NB4 (cell line): ENCODE measurements at places on chromosomes 6 and 20.

- no peak for DNase-seq
Observed at GRCh38 chr20:50528804-50529351, 18.7 kb downstream of the PTPN1 start.

DNA sequence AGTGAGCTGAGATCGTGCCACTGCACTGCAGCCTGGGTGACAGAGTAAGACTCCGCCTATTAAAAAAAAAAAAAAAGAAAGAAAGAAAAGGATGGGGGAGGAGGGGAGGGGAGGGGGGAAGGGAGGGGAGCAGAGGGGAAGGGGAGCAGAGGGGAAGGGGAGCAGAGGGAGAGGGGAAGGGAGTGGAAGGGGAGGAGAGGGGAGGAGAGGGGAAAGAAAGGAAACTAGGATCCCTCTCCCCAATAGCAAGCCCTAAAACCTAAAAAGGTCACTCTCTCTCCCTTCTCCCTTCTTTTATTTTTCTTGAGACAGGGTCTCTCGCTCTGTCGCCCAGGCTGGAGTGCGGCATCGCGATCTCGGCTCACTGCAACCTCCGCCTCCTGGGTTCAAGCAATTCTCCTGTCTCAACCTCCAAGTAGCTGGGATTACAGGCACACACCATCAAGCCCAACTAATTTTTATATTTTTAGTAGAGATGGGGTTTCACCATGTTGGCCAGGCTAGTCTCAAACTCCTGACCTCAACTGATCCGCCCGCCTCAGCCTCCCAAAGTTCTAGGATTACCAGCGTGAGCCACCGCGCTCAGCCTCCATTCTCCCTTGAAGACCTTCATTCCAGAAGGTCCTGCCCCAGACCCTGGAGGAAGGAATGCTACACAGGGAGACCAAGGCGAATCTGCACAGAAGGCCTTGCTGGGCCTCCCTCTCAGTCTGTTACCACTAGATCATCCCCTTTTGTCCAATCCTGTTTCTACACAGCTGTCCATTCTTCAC is 45.8 kb upstream of the PIM1 start:
- DNase-seq: no peak

DNA sequence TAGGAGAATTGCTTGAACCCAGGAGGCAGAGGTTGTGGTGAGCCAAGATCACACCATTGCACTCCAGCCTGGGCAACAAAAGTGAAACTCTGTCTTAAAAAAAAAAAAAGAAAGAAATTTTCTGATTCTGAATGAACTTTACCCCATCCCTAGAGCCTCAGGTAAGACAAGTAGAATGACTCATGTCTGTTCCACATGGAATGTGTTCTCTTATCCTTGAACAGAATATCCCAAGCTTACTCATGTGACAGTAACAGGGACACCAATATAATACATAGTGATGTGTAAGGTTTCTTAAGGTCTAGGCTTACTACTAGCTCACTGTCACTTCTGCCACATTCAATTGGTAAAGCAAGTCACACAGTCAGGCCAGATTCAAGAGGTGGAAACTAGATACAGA is 219.6 kb upstream of the BTBD3 start:
- DNase-seq: no peak

GRCh38 chr20:43541214-43541613 is 17.6 kb upstream of the SGK2 start:
- DNase-seq: no peak

GRCh38 chr6:161503570-161503969 is 229.7 kb upstream of the AGPAT4 start:
- DNase-seq: no peak

DNA sequence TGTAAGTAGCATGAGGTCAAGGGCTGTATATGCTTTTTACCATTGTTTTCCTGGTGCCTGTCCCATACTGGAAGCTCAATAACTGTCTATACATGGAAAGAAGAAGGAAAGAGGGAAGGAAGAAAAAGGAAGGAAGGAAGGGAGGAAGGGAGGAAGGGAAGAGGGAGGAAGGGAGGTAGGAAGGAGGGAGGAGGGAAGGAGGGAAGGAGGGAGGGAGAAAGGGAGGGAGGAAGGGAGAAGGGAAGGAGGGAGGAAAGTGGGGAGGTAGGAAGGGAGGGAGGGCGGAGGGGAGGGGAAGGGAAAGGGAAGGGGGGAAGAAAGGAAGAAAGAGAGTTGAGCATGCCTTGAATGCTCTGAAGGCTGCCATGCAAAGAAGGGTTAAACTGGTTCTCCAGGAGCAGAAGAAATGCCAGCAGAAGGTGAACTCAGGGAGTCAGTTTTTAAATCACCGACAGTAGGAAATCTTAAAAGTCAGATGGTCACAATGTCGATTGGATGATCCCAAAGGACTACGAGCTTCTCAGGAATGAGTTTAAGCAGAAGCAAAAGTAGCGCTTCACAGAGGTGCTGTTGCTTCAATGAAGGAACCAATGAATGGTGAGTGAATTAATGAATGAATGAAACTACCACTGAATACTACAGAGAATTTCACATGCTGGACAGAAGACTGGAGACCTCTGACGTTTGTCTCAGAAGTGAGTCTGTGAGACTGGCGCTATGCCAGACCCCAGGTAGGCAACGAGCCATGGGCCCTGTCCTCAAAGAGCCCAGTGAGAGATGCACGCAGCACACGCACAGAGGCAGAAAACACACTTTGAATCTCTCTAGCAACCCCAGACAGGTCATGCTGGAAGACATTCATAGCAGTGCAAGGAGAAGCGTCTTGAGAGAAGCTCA is 117.6 kb downstream of the MRPL14 start:
- DNase-seq: no peak

GRCh38 chr20:44081476-44081875 is 105.5 kb downstream of the JPH2 start:
- DNase-seq: no peak

DNA sequence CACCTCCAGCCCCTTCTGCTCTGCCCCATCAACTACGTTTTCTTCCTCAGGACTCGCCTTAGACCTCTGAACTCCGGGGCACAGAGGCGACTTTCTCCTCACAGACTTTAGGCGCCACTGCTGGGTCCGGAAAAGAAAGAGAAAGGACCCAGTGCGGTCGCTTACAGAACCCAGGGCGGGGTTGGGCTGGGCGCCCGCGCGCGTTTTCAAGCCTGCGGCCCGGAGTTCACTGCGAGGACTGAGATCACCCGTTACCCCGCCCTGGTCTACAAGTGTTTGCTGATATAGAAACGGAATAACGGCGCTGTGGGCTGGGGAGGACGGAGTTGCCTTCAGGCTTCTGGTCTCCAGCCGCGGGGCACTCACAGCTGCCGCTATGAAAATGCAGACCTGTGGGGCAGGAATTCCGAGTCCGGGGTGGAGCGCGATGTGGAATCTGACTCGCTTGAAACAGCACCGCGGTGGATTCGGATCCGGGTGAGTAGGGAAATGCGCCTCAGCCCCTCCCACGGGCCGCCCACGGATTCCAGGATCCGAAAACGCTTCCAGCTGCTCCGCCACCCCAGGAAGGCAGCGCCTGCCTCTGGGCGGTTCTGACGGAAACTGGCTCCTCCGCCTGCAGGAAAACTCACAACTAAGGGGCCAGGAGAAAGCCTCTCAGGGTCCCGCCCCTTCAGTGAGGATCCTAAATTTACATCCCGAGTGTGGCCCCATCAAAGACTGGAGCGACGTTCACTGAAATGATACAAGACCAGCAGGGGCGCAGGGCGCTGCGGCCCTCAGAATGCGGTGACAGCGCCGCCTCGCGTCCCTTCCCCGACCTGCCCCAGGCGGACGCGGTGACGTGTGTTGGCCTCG is 29.4 kb downstream of the HLA-F start:
- DNase-seq: peak; percentile 81

DNA sequence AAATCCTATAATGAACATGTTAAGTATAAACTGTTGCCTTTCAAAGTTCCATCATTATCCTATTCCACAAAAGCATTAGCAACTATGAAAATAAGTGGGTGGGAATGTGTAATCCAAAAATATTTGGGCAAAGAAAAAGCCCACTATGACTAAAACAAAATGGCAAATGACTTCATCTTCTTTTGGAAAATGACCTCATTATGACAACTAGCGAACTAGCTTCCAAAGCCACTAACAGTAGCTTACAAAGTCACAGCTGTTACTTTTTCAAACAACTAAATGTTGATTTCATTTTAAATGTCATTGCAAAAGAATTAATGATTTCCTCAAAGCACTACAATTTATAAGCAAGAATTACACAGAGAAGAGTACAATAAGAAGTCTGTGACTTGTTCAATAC is 49.8 kb upstream of the RUNX2 start:
- no peak for DNase-seq

- no peak for DNase-seq
Observed at GRCh38 chr6:157096105-157096504, 227.2 kb downstream of the TMEM242 start.

DNA sequence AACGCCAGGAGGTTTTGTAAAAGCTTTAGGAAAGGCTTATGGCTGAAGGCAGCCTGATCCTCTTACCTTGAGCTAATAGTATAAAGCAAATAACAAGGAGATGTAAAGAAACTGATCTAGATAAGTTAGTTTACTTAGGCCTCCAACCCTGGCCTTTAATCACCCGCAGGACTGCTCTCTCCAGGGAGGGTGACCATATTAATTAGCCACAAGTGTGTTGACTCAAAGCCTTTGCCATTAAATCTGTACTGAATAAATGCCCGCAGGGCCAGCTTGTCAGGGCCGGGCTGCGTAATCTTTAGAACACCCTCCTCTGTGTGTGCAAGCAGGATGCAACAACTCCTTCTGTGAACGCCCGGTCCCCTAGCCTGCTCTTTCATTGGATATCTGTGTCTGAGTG is 6.1 kb upstream of the PRSS16 start:
- no peak for DNase-seq

- no peak for DNase-seq
Observed at GRCh38 chr6:41581381-41581991, 35.3 kb downstream of the FOXP4 start.

DNA sequence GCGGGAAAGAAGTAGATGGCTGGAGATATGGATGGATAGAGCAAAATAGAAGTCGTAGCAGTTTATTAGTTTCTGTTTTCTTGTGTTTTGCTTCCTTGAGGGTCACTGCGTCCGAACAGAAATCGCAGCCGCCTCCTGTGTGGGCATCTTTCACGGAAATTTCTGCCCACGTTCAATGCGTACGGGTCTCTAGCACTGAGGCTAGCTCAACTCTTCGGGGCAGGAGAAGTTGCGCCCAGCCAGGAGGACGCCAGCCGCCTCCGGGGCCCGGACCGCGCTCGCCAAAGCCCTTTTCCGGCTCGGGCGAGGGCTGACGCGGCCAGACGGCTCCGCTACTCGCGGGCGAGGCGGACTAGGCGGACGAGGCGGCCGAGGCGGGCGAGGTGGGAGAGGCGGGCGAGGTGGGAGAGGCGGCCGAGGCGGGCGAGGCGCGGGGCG is 814 bp downstream of the TFAP2B start:
- no peak for DNase-seq

DNA sequence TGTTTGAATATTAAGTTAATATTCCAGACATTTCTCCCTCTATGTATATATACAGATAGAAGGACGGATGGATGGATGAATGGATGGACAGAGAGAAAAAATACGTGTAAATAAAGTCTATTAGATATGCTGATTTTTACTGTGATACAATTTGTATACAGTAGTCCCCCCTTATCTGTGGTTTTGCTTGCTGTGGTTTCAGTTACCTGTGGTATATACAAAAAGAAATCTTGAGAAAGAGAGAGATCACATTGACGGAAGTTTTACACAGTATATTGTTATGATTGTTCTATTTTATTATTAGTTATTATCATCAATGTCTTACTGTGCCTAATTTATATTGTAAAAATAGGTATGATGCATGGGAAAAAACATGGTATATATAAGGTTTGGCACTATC is 290.2 kb downstream of the UTRN start:
- DNase-seq: no peak

- no peak for DNase-seq
Observed at GRCh38 chr6:150179030-150179429, 36.2 kb downstream of the PPP1R14C start.

DNA sequence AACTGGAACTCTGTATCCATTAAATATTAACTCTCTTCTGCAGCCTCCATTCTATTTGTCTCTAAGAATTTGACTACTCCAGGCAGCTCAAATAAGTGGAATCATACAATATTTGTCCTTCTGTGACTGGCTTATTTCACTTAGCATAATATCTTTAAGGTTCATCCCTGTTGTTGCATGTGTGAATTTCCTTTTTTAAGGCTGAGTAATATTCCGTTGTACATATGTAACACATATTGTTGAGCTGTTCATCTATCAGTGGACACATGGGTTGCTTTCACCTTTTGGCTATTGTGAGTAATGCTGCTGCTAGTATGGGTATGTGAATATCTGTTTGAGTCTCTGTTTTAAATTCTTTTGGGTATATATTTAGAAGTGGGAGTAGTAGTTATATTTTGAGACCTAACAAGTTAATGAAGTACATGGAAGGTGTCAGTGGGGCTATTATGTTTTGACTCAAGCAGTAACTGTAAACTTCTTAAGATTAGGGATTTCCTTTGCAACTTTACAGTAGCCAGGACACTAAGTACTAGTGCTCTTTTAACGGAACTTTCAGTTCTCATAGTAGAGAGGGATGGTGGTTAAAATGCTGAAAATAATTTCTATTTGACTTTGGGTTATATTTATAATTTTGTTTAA is 29.7 kb upstream of the TMEM217 start:
- DNase-seq: no peak

GRCh38 chr20:34524426-34524825 is 8.2 kb downstream of the DYNLRB1 start:
- no peak for DNase-seq

- DNase-seq: peak; percentile 17
Observed at GRCh38 chr20:55269913-55270312, 735.4 kb downstream of the CBLN4 start.

DNA sequence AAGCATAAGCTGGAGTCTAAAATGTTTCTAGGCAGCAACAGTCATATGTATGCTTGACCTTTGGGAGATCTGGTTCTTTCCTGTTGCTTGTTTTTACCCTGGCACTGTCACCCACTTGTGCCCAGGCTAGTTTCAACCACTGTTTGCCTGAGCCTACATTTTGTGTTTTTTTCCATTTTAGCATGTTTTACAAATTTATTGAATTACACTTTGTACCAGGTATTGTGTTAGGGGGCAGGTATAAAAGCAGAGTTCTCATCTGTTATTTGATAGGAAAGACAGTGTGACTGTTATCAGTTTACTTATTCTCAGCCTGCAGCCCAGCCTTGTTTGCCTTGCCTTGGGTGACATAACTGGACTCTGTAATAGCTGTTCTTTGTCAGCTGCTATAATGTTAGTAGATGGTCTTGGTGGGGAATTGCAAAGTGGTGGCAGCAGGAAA is 147.0 kb downstream of the CDKAL1 start:
- no peak for DNase-seq

GRCh38 chr20:708956-709355 is 33.4 kb upstream of the SCRT2 start:
- DNase-seq: no peak

- DNase-seq: peak; percentile 52
Observed at GRCh38 chr20:35404614-35405259, 7.0 kb downstream of the UQCC1 start.

DNA sequence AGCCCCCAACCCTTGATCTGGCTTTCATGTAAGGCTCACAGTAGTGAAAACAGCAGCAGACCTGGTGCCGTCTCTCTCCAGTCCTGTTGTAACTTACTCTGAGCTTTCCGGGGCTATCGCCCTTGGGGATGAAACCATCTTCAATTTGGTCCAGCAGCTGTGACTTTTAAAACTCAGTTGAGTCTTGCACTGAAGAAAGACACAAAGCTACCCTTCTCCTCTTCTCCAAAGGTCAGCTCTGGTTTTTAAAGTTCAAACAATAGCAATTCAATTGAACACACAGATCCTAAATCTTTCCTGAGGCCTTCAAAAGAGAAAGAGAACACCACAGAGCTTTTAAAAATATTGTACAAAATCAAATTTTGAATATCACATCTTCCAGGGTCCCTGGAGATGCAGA is 83.5 kb downstream of the SNX5 start:
- DNase-seq: no peak

GRCh38 chr6:57180596-57180995 is 8.5 kb downstream of the BAG2 start:
- DNase-seq: no peak
